Stimulated activated CD4-positive, alpha-beta T cell treated with anti-CD3 and anti-CD28 coated beads, Interleukin-4, amount 100 ng/mL, for 48 hours (primary cell): ENCODE measurements at places on chromosomes 1 and 21.

DNA sequence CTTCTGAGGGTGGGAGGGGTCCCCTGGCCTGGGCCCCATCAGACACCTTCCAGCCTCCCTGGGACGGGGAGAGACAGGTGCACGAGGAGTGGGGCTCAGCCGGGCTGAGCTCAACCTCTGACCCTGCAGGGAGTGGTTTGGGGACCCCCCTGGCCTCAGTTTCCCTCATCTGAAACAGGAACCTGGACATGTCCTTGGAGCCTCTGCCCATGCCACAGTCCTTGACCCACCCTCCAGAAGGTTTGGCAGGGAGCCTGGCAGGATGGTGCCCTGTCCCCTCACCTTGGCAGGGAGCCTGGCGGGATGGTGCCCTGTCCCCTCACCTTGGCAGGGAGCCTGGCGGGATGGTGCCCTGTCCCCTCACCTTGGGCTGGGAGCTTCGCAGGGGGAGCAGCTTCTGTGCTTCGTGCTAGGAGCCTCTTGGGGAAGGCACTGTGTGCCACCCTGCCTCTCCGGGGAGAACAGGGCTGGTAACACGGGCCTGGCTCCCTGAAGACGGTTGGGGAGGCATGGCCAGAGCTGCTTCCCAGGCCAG is 58.3 kb downstream of the SLX9 start:
- no peak for DNase-seq

DNA sequence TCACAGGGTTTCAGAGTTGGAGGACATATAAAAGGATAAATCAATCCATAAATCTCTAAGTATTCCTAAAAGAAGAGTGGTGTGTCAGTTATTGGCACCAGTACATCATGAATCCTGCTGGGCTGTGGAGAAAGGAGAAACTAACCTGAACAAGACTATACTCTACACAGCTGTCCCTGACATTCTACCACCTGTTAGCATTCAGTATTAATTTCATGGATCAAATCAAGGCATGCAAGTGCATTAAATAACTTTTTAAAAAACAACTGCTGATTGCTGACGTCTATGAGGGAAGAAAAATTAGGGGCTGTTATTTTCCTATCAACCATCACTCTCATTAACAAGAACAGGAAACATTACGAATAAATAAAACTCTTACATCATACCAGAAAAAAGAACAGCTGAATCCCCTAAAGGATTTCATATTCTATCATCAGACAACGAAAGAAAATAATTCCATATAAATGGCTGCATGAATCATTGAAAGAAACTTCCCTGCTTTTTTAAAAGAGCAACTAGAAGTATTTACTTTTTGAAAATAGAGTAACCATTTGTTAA is 121.7 kb downstream of the ATF6 start:
- no peak for DNase-seq

GRCh38 chr1:59926381-59927123 is at the start of gene CYP2J2:
CYP2J2 (minus strand) TSS chr1:59926773; CDS start chr1:59926746, 27 bp downstream.
- peak; percentile 43 for DNase-seq

DNA sequence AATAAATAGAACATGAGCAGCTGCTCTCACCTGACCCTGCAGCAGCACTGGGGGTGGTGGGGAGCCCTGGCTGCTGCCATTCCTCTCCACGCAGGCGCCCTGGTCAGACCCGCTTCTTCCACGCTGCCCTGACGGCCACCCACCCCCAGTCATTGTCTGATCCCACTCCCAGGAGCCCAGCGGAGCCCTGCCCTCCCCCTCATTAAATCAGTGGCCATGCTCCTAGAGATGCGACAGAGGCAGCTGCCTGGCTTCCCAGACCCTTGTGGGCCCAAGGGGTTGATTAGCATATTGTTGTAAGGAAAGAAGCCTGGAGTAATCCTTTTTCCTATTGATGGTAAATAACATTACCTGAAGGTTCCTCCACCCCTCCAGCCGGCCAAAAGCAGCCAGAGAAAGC is 301.5 kb downstream of the RRAGC start:
- DNase-seq, result no peak

- no peak for DNase-seq
Measured at GRCh38 chr1:185487936-185488335, 170.9 kb upstream of the IVNS1ABP start.

GRCh38 chr1:240611619-240612480 is at the start of gene GREM2:
GREM2 (minus strand) TSS chr1:240612155; CDS start chr1:240493475, 118,680 bp downstream.
- DNase-seq, result peak; percentile 28

DNA sequence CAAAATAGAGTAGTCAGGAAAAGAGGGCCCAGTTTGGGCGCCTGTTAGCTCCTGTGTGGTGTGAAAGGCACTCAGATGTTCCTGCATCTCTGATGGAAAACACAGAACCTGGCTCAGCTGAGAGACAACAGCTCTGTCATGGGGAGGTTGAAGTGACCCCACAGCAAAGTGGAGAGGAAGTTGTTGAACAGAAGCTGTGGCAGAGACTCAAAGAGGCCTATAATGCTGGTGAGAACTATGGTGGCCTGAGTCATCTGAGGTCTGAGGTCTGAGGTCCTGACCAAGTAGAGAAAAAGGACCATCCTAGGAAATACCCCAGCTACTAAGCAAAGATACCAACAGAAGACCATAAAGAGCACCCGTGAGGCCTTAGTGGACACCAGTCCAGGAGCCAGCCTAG is 45.6 kb upstream of the JAK1 start:
- no peak for DNase-seq

- no peak for DNase-seq
Measured at GRCh38 chr1:230103306-230104173, 36.5 kb downstream of the GALNT2 start.

DNA sequence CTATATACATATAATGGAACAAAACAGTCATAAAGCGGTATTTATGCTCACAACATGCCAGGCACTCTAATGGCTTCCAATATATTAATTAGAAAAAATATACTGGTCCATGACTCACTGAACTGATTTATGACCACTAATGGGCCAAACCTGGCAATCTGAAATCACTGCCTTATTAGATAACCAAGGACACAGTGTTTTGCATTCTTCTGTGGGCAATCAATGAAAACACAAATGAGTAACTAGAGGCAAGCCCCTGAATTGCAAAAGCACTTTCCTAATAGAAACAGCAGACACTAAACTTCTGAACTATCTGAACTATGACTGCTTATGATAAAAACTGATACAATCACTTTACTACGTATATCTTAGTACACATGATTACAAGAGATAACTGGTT is 3.5 kb downstream of the GCLM start:
- no peak for DNase-seq

- DNase-seq, result no peak
Measured at GRCh38 chr1:60017508-60018205, 55.9 kb downstream of the C1orf87 start.

GRCh38 chr1:40272653-40273213 is 14.7 kb downstream of the ZMPSTE24 start:
- no peak for DNase-seq

GRCh38 chr1:56255516-56256152 is 323.7 kb downstream of the PLPP3 start:
- DNase-seq, result no peak

GRCh38 chr1:30753660-30754123 is 3.9 kb downstream of the LAPTM5 start:
- no peak for DNase-seq

DNA sequence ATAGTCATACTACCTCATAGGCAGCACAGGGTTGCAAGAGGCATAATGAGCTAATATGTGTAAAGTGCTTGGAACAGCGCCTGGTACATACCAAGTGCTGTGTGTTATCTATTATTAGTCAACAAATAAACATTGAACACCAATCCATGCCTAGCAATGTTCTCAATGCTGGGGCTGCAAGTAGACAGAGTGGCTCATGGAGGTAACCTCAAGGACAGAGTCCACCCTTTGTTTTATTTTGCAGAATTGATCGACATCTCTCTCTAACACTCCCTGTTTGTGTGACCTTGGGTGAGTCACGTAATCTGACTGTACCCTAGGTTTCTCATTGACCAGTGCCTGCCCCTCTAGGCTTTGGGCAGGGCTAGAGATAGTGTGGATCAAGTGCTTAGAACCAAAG is 164.0 kb upstream of the KLHDC7A start:
- no peak for DNase-seq

DNA sequence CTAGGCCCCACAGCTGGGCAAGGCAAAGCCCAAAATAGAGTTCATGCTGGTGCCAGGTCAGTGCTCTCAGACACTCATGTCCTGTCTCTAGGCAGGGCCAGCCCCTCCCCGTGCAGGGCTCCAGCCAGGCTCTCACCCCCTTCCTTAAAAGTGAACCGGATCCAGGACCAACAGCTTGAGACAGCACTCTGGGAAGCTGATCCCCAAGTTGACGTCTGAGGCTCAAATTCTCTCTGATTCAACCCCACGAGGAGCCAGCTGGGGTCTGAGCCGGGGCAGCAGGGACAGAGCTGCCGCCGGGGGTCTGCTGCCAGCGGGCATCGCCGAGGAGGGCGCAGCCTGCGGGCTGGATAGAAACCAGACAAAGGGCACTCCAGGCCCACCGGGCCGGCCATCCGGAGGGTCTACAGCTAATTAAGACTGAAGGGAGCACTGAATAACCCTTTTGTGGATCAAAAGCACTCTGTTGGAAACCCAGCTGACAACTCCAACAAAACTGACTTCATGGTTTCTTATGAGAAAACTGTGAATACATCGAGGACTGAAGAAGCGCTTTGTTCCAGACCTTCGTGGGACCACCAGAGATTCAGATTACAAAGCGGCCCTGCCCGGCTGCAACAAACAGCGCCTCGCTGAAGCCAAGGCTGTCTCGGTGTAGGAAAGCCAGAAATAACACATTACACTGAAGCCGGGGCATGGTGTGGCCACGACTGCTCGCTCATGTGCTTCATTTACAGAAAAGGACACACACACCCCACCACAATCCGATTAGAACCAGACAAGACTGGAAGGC is 95.8 kb downstream of the PSMG1 start:
- no peak for DNase-seq

GRCh38 chr1:156496211-156496761 is 4.3 kb downstream of the MEF2D start:
- DNase-seq, result no peak

- DNase-seq, result no peak
Measured at GRCh38 chr1:96259399-96259798, 462.2 kb upstream of the PTBP2 start.

- DNase-seq, result no peak
Measured at GRCh38 chr1:2291577-2291976, 63.5 kb downstream of the SKI start.

- no peak for DNase-seq
Measured at GRCh38 chr1:224407571-224408293, 26.9 kb downstream of the WDR26 start.

DNA sequence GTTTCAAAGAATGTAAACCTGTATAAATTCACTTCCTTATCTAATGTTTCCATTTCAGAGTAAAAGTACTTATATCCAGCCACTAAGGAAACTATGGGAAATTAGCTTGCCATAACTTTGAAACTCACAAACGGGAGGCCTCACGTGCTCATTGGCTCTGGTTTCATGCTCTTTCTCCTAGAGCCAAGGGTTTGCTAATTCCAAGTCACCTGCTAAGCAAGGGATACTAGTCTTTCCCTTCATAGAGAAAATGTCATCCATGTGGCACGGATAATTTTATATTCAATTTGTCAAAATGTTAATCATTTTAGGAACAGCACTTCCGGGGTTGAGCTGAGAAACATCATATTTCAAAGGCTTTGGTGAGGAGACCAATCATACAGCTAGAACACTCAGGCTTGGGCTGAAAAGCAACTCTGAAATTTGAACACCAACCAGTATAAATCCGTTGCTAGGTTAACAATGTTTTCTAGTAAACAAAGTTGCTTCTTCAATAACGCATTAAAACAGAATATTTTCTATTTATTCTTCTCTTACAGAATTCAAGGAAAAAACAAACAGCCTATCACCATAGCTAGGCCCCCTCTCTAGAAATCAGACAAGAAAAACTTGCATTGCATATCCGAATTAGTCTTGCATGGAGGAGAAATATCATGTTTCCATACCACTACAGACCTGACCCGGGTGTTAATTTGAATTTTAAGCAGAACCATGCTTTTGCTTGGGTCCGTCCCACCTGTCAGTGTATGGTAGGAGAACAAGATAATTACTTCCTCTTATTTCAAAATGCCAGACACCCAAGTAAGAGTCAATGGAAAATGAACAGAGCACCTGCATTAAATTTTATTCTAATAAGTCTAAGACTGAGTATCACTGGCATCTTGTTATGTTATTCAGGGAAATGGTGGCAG is 196.1 kb upstream of the ESRRG start:
- DNase-seq, result no peak

DNA sequence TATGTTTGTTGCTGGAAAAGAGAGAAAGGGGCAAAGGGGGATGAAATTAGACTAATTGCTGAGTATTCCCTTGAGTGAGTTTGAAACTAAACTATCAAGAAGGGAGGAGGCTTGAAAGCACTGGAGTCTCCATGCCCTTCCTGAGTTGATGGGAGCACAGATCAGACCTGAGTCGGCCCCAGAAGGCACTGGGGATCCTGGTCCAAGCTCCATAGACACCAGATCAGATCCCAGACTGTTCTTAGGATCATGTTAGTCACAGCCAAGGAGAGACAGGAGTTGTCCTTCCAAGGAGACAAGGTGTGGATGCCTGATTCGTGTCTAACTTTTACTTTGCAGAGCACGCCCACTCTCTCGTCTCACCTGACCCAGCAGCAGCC is 152.3 kb downstream of the NR5A2 start:
- DNase-seq, result no peak

DNA sequence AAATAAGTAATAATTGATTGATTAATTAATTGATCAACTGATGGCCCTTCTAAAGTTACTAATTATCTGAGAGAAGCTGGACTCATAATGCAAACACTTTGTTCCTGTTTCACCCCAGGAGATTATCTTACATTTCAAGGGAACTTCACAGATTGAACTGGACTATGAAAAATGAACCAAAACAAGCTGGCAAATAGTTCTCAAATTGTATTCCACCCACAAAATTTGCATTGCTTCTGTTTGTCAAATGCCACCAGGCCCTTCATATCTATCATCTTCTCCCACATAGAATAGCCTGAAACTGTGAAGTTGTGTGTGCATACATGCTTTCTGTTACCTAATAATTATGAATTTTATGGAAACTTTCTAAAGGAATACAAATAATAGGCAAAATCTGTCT is 104.0 kb downstream of the ZNF281 start:
- no peak for DNase-seq

DNA sequence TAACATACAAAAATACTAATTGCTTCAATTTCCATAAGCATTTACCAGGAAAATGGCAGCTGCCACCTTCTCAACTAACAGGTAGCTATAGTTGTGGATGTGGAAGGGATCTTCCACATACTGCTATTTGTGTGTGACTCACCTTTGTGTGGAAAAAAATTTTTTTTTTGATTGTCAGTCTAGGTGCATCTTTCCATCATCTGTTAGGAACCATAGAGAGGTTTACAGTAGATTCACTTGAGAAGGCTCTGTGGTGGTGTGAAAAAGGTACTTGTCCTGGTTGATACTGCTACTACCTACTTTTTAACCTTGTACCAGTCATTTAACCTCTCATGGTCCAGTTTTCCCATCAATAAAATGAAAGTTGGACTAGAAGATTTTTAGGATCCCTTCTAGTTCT is 12.9 kb downstream of the DDX20 start:
- no peak for DNase-seq
